ENCODE measurements at places on chromosomes 16 and 17.

DNA sequence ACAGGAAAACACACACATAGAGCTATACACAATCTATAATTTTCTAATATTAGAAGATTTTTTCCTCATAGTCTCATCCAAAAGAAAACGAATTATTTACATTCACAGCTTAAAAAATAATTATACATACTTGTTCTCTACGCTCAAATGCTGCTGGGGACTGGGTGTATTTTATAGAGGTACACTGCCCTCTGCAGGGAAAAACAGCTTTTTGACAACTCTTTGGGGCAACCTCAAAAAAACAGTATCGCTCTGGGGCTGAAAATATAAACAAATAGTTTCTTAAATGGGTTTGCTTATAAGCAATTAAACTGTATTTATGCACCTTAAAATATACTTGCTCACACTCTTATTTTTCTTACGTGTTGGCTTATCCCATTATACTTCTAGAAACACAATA, 261.8 kb upstream of the PSMD7 start:
- peak; percentile 28 for DNase-seq

- no peak for DNase-seq
These were observed 177.4 kb downstream of the PRKCB start for GRCh38 chr16:24013054-24013636.

- no peak for DNase-seq
These were observed 4.6 kb downstream of the RAI1 start for GRCh38 chr17:17685775-17686291.

DNA sequence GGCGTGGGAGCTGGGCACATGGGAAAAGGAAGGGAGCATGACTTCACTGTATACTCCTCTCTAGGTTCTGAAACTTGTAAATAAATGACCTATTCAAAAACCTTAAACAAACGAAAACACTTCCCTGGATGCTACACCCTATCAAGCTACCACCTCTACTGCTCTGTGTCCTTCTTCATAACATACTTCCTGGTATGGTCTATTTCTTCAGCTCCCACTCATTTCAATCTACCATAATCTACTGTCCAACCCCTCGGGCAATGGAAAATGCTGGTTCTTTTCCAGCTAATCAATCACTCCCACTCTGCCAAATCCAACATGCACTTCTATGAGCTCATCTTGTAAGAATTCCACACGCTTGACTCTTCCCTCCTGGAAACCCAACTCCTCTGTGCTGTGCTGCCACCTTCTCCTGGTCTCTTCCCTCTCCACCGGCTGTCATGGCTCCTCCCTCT, 42.4 kb downstream of the AMFR start:
- DNase-seq, result no peak

DNA sequence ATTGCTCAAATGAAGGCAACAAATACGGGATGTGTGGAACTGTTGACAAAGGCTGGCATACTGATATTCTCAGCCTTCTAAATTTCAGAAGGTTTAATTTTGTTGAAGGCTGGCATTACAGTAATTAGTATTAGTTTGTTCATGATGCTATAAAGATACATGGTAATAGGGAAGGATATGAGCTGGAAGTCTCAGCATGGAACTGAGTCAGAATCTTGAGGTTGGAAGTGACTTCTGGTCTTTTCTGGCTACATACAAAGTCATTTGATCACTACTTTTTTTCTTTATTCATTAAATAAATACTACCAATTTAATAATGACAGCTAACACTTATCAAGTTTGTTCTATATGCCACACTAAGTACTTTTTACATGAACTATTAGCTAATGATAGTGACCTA, 22.6 kb downstream of the RABEP1 start:
- no peak for DNase-seq

DNA sequence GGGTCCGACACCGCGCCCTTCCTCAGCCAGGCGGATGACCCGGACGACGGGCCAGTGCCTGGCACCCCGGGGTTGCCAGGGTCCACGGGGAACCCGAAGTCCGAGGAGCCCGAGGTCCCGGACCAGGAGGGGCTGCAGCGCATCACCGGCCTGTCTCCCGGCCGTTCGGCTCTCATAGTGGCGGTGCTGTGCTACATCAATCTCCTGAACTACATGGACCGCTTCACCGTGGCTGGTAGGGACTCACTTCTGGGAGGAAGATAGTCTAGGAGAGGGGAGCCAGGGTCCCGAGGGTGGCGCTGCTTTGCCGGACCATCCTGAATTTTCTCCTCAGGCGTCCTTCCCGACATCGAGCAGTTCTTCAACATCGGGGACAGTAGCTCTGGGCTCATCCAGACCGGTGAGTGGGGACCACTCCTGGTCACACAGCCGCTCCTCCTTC, 601 bp downstream of the SPNS1 start:
- no peak for DNase-seq

DNA sequence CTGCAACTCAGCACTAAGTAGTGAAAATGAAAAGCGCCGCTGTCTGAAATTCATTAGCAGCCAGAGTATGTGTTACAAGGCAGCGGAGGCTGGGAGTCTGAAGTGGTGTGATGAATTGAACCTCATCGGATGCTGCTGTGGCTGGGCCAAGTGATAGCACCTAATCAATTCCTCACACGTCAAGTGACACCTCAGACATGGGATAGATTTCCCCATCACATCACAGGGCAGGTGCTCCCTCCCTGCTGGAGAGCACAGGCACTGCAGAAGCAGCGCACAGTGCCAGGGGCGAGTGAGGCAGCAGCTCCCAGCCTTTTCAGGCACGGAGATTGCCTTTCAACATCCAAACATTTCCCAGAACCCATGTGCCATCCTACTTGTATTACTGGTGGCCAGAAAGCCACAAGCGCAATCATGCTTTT, 32.2 kb downstream of the DRC3 start:
- no peak for DNase-seq

- no peak for DNase-seq
These were observed 78.0 kb upstream of the DOC2B start for GRCh38 chr17:259341-259976.

- DNase-seq, result no peak
These were observed 319.5 kb upstream of the SOX9 start for GRCh38 chr17:71801301-71801700.

- DNase-seq, result peak; percentile 32
These were observed 400 bp downstream of the HCFC1R1 start for GRCh38 chr16:3023415-3023668.

GRCh38 chr16:70478912-70479341, 24.5 kb downstream of the FCSK start:
- DNase-seq, result no peak

DNA sequence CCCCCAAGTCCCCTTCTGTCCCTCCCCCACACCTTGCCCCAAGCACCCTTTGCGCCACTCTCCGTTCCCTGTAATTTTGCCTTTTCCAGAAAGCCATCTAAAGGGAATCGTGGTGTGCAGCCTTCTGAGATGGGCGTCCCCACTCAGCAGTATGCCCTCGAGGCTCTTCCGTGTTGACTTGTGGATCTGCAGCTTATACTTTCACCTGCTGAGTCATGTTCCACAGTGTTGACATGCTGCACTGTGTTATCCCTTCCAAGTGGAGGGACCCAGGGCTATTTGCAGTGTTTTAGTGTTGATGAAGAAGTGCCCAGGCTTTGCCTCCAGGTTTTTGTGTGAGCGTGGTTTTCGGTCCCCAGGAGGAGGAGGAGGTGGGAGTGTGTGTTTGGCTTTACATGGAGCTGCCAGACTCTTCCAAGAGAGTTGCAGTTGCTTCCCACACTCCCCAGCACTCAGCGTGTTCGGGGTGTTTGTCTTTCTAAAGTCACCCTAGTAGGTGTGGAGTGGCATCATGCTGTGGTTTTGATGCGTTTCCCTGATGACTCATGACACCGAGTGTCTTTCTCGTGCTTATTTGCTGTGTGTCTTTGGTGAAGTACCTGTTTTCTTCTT, 32.1 kb upstream of the JPT2 start:
- no peak for DNase-seq

DNA sequence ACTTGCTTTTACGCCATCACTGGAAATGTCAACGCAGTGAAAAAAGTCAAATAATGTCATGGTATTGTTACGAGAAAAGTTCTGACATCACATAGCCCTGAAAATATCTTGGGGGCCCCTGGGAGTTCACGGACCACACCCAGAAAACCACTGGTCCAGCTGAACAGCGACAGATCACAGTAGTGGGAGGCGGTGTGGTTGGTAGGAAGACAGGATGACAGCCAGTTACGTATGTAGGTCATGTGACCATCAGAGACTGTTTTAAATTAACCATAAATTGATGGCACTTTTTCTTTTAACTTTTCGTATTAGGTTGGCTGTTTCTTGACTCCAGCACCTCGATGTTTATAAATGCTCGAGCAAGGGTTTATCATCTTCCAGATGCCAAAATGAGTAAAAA, 11.9 kb downstream of the ERCC4 start:
- DNase-seq, result no peak

DNA sequence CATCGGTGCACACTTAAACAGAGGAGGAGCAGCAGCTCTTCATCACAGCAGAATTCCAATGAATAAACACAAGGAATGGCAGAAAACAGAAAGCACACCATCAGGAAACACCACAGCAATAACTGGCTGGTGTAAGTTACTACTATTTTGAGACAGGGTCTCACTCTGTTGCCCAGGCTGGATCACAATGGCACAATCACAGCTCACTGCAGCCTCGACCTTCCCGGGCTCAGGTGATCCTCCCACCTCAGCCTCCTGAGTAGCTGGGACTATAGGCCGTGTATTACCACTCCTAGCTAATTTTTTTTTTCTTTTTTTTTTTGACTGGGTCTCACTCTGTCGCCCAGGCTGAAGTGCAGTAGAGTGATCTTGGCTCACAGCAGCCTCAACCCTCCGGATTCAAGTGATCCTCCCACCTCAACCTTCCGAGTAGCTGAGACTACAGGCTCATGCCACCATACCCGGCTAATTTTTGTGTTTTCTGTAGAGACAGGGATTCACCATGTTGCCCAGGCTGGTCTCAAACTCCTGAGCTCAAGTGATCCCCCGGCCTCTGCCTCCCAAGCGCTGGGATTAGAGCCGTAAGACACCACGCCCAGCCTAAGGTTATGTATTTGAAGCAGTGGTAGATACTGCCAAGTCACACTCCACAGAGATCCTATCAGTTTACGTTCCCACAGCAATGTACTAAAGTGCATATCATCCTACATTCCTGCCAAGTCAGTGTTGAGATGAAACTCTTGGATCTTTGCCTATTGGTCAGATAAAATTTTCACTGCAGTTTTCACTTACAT, 20.7 kb downstream of the TRAP1 start:
- no peak for DNase-seq

DNA sequence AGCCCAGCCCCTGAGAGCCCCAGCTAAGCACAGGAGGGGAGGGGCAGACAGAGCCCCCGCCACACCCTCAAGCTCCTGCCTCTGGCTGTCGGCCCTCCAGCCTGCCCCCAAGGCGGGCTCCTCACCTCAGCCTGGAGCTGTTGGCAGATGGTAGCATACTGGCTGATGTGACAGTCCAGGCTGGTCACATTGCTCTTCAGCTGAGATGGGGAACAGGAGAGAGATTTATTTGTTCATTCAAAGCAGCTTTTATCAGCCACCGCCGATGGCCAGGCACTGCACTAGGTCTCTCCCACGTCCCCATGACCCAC, 14.8 kb downstream of the KIF18B start:
- DNase-seq, result no peak

GRCh38 chr16:58021661-58022551, 3.6 kb upstream of the MMP15 start:
- DNase-seq, result no peak

DNA sequence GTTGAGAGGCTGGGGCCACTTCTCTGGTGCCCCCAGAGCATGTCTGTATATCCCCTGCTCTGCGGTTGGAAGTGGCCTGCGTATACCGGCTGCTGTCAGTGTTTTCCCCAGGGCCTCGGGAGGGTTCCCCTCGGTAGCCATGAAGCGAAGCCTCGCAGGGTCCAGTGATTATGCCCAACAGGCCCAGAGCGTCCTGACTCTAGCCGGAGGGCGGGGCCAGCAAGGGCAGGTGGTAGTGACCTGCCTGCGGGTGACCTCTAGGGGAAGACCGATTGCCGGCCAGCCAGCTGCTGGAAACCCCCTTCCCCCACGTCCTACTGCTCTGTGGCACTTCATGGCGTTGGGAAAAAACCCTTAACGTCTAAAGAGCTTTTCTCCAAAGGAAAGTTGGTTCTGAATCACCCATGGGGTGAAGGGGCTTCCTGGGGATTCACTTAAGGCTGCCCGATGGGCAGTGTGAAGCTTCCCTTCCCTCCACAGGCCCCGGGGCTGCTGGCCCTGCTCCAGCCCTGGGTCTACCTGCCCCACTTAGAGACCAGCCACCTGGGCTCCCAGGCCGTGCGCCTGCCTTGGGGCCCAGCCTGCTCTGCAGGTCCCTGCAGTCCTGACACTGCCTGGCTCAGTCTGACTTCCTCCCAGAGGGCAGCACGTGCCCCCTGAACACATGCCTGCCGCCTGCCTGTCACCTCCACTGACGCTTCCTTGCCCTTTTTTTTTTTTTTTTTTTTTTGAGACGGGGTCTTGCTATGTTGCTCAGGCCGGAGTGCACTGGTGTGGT, 72.8 kb downstream of the SOCS1 start:
- DNase-seq, result no peak

DNA sequence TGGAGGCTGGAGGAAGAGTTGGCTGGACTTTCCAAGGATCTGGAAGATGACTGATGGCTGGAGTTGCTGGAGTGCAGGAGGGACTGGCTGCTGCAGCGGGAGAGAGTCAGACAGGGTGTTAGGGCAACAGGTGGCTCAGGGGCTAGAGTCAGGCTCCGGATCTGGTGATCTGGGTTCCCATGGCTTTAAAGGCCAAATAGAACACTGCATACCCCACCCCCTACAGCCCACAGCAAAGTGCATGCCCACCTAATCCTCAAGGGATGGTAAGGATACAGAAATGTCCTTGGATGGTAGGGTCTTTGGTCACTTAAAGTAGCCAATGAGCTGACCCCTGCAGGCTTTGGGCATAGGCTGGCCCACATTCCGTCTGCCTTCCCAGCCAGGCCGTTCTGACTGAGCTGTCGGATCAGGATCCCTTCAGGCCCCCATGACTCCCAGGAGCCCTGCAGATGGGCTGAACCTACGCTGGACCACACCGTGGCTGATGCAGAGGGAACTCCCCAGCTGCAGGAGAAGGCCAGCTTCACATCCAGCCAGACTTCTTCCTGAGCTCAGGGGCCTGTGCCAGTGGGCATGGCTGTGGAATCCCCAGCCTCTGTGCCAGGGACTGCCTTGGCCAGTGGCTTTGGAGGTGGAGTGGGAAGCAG, 13.9 kb downstream of the TNS4 start:
- no peak for DNase-seq

GRCh38 chr16:70770626-70771552, 30.1 kb downstream of the VAC14 start:
- no peak for DNase-seq
